ENCODE measurements at places on chromosomes 1 and 21. TPM values are rescaled to one million over a fixed set of nuclear protein-coding genes. Genes with fewer than 3 reads are reported as not detected.
A peak's percentile ranks its signal among the peaks of the same experiment; 100 is the strongest.

DNA sequence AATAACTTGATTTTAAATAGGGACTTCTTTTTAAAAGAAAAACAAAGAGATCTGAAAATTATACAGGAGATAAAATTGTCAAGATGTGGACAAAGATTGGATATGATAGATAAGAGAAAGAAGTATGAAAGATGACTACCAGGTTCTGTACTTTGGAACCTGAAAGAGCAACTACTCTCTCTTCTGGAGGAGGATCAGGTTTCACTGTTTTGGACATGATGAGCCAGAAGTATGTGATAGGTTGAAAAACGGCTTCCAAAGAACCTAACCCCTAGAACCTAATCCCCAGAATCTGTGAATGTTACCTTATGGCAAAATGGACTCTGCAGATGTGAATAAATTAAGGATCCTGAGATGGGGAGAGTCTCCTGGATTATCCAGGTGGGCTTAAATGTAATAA lies 26.2 kb downstream of the RSBN1 start:
- DNase-seq, result no peak

DNA sequence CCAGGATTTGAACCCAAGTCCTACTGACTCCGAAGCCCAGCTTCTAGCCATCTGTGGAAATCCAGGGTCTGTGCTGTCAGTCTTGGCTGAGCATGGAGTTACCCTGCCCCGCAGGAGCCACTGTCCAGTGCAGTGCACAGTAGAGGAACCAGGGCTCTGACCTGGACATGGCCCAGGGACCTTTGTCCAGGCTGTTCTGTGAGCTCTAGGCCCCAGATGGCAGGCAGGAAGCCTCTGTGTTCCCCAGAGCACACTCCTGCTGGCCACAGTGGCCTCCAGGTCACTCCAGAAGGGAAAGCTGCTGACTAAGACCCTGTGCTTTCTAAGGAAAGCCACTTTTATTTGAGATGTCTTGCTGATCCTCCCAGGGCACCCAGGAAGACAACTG lies 13.8 kb downstream of the S100A7A start:
- no peak for DNase-seq

GRCh38 chr1:232452117-232452516 lies 177.8 kb downstream of the SIPA1L2 start:
- no peak for DNase-seq

GRCh38 chr1:53393325-53393792 lies 65.5 kb upstream of the LRP8 start:
- DNase-seq, result no peak

GRCh38 chr1:228359613-228360532 lies 46.8 kb downstream of the TRIM11 start:
- no peak for DNase-seq

CD34 gene
- 0.29 TPM for total RNA-seq

- peak; percentile 11 for DNase-seq
These were observed 10.7 kb downstream of the RCC1 start for GRCh38 chr1:28516518-28516956.

DNA sequence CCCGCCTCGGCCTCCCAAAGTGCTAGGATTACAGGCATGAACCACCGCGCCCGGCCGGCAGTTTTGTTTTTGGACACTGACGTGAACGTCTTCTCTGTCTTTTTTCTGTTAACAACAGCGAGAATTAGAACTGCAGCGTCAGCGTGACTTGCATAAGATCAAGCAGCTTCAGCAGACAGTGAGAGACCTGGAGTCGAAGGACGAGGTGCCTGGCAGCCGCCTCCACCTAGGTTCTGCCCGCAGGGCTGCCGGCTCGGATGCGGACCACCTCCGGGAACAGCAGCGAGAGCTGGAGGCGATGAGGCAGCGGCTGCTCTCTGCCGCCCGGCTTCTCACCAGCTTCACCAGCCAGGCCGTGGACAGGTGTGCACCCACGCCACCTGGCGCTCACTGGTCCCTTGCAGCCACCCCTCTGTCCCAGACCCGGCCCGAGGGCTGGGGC lies 22.9 kb upstream of the DIP2A start:
- no peak for DNase-seq

DNA sequence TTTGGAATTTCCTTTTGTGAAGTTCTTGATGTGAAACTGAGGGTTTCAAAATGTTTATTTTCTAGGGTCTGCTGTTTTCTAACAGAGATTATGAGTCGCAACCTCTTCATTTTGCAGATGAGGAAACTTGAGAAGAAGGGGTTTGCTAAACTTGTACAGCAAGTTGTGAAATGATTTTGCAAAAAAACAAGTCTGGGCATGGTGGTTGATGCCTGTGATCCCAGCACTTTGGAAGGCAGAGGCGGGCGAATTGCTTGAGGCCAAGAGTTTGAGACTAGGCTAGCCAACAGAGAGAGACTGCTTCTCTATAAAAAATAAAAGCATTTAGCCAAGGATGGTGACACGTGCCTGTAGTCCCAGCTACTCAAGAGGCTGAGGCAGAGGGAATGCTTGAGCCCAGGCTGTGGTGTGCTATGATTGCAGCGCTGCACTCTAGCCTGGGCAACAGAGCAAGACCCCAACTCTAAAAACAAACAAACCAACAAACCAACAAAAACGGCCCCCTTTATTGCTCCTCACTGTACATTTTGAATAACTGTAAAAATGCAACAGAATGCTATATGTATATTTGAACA lies 9.9 kb downstream of the TRIM67 start:
- DNase-seq, result no peak

GOLT1A gene
- total RNA-seq, result 0.50 TPM

DNA sequence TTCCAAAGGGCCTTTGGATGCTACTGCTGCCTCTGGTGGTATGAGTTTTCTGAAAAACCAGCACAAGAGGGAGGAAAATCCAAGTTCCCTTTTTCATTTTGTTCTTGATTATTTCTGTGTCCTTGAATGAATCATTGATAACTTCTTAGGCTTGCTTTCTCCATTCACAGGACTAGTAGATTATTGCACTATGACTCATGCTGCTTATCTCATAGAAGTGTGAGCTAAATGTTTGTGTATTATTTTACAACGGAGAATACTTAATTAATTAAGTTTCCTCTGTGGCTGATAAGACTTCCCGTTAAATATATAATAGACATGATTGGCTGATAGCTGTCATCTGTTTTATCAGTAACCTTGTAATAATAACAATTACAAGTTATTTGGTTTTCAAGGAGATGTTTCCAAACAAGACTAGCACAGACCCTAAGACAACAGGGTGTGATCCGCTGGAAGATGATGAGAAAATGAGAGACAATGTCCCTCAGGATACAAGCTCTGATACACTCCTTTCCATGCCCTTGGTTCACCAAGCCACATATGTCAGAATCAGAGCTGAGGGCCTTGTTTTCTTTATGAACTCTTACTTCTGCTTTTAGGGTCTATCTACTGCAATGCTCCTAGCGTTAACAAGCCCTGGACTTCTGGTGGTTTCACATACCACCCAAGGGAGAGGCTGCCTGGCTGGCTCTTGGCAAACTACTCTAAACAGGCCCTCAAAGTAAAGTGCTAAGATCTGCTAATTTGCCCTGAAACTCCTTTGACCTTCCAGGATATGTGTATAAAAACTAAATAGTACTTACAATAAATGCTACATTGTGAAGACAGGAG lies 1078.3 kb downstream of the TTLL7 start:
- peak; percentile 10 for DNase-seq

USP48 gene
- total RNA-seq, result 85.7 TPM

NHLH2 gene
- total RNA-seq, result 0.18 TPM

DNA sequence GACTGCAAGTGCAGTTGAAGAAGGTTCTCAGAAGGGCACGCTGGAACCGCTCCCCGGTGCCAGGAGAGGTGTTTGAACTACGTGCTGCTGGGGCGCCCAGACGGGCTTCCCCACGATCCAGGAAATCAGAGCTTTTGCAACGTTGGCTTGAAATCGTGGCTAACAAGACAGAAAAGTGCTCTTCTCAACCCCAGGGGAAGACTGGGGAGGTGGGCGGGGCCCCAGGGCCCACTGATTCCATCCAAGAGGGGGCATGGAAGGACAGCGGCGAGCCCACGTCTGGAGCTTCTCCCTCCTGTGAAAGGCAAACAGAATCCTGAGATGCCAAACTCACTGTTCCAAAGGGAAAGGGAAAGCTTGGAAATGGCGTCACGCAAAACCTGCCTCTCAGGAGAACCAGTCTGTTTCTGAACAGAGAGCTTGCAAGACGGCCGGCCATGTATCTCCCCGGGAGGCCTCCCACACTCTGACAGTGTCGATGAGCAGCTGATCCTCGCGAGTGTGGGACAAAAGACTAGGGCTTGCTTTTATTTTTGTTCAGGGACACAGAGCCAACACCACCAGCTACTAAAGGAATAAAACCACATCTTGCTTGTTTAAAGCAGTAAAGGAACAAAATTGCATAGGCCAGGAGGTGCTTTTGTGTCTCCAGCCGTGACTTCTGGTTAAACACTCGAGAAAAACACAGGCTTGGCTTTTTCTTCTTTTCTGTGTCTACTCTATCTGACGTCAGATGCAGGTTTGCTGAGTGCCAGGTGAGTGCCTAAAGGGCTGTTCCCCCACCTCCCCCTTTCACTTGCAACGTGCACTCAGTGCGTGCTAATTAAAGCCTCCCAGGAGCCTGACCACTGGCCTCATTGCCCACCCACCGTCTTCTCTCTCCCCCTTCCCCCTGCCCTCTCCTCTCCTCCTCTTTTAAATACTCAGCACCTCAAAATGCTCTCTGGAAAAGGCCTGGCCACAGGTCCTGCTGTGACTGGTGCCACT lies 41.5 kb downstream of the LRRC3 start:
- no peak for DNase-seq

S100A14 gene
- 0.38 TPM for total RNA-seq

ZNHIT6 gene
- 29.6 TPM for total RNA-seq

DNA sequence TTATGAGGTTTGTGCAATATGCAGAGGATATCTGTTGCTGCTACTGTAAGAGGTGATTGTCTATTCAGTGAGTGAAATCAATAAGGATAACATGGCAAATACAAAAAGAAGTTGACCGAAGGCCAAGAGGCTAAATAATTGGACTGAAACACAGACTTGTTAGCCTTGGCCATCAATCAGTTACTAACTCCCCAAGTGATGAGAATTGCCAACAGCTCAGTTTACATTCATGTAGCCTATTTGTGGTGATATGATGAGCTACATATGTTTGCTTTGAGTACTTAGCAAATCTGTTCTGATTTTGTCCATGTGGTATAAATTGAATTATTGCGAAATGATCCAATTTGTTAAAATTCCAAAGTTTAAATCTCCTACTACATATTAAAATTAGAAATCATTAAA lies 68.6 kb upstream of the VAV3 start:
- no peak for DNase-seq

DNA sequence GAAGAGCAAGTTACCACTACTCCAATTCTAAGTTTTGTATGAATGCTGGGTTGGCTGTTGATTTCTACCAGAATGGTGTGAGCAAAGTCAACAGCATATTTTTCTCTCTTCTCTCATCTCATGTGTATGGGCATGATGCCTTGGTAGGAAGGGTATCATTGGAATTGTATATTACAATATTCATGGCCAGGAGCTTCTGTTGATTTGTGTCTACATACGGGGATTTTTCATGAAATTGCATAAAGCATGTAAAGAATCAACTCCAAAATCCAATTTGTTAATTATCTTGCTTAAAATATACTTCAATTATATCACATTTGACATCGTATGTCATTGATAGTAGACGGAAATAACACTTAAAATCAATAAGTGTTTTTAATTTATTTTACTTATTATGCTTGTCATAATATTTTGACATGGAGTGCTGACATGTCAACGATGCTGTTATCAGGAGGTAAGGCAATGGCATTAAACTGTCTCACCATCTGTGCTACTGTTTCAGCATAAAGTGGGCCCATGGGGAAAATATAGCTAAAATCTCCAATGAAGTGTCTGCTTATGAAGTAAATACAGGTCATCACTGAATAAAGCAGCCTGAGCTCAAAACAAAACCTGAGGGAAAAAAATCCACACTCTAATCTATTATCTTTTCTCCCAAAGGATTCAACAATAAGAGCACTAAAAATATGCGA lies 142.2 kb upstream of the NBPF11 start:
- DNase-seq, result no peak

DNA sequence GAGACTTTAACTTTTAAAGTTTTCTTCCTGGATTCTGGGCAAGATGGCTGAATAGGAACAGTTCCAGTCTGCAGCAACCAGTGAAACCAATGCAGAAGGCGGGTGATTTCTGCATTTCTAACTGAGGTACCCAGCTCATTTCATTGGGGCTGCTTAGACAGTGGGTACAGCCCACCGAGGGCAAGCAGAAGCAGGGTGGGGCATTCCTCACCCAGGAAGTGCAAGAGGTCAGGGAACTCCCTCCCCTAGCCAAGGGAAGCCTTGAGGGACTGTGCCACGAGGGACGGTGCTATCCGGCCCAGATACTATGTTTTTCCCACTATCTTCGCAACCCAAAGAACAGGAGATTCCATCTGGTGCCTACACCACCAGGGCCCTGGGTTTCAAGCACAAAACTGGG lies 121.0 kb downstream of the VAV3 start:
- no peak for DNase-seq

DNA sequence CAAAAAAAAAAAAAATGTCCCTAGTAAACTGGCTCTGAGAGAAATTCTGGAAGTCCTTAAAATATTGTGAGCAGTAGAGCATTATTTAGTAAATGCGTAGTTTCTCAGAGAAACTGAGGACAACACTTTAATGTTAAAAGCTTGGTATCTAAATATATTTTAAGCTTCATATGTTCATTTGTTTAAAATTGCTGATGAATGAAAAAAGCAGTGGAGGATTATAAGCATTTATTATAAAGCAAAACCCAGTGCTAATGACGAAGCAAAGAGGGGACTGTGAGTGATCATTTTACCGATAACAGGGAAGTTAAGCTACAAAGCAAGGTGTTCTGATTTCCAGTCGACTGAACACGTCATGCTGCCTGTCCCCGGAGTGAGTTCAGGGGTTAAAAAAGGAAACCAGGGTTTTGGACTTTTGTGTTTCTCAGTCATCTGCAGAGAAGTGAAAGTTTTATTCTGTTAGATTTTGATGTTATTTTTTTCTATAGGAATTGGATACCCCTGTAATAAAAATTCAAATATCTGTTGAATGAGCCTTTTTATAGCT lies 64.5 kb upstream of the SCCPDH start:
- no peak for DNase-seq
